Hair follicular keratinocyte (primary cell): ENCODE measurements at places on chromosomes 6 and 20. TPM values are rescaled to one million over a fixed set of nuclear protein-coding genes. Genes with fewer than 3 reads are reported as not detected.

Gene CST3
- 353 and 458 TPM in 2 replicates for total RNA-seq

Gene SCAND1
- total RNA-seq: 91.4 and 103 TPM in 2 replicates

Gene AVP
- not detected in 2 replicates for total RNA-seq

Gene WRNIP1
- 60.7 and 69.3 TPM in 2 replicates for total RNA-seq

Gene SLC17A9
- 0.08 and 0.34 TPM in 2 replicates for total RNA-seq

Gene PKIB
- 0.87 and 1.1 TPM in 2 replicates for total RNA-seq

Gene ADAM33
- total RNA-seq: 0.04 TPM in 1 of 2 replicates, not detected in the other

Gene EPM2A
- total RNA-seq: 4.5 and 8.9 TPM in 2 replicates

Gene RIPPLY2
- 0.11 TPM in 1 of 2 replicates, not detected in the other for total RNA-seq

Gene OOEP
- 0.11 TPM in 1 of 2 replicates, not detected in the other for total RNA-seq

Gene PRICKLE4
- total RNA-seq: 1.3 and 1.4 TPM in 2 replicates

Gene TBPL1
- 20.1 and 22.2 TPM in 2 replicates for total RNA-seq
